NAMALWA (cell line): ENCODE measurements at places on chromosomes 12 and 14.

DNA sequence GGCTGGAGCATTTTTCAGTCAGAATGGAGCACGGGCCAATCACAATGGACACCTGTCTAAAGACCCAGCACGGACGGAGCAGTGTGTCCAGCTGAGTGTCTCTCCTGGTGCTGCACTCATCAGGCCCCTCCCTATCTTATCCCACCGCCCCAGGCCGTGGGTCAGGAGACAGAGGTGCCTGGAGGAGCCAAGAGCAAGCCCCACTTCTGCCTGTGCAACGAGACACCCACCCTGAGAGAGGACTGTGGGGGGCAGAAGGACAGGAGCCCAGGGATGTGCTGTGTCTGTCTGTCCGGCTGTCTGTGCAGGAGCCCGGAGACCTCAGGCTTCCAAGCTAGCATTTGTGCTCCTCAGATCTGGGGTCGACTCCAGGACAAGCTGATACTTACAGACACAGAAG is 69.6 kb upstream of the SFSWAP start:
- DNase-seq: no peak

DNA sequence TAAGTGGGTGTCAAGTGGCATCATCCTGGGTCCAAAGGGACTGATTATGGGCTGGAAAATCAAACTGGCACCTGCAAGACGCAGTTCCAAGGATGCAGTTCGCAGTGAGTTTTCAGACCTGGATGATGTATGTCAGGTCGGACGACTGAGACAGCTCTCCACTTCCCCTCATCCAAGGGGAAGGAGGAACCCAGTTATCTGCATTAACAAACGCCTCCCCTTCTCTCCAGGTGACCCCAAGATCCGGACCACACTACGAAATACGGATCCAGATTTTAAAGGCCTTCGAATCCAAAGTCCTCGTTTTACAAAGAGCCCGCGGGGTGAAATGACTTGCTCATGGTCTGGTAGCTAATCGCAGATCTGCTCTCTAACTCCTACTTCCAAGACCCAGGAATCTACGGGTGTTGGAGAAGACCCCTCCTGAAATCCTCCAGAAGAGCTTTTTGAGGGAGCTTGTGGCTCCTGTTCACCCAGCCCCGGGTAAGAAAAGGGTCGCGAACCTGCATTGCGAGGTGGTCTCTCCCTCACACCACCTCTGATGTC is 460 bp upstream of the SYNE2 start:
- DNase-seq: no peak

DNA sequence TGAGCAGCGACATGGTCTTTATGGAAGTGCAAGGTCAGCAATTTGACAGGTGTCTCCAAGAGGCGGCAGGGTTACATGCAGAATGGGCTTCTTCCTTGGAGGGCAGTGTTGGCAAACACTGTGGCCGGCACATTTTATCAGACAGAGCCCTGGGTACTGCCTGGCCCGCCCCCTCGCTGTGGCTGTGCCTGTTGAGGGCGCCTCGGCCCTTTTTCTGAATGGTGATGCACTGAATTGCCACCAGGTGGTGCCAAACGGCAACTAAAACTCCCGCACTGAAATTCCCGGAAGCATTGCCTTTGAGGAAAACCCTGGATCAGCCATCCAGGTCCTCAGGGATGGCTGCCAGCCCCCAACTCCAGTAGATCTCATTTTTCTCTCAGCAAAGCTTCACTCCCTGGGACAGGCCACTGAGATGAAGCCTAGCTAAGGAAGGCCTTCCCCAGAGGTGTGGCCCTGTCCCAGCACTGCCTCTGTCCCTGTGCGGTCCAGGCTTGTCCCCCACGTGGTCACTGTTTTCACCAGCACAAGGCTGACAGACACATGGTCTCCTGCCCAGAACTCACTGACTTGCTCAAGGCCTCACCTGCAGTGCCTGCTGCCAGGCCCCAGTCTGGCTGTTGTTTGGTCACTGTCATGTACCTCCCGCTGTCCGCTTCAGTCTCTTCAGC is 73.6 kb downstream of the TESC start:
- peak; percentile 71 for DNase-seq

- DNase-seq: peak; percentile 17
These were observed 19.7 kb upstream of the NGB start for GRCh38 chr14:77290705-77291104.

- DNase-seq: no peak
These were observed 338.4 kb downstream of the TMEM121 start for GRCh38 chr14:105864651-105865265.

- peak; percentile 19 for DNase-seq
These were observed 11.3 kb downstream of the PPFIBP1 start for GRCh38 chr12:27535318-27535717.

DNA sequence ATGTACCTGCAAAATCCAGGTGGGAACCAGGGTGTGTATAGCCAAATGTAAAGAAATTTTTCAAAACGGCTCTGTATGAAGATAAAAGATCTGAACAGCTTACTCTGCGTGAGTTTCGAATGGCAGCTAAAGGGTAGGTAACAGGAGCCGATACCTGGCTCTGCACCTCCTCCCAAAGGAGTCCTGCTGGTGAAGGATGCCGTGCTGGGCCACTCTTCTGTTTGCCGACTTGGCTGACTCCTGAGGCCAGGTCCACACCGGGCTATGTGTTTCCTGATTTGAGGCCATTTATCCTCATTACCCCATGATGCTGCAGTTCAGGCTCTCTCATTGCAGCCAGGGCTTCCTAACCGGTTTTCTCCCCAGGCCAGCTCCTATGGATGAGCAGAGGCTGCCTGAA is 244.6 kb downstream of the SLC41A2 start:
- DNase-seq: no peak

DNA sequence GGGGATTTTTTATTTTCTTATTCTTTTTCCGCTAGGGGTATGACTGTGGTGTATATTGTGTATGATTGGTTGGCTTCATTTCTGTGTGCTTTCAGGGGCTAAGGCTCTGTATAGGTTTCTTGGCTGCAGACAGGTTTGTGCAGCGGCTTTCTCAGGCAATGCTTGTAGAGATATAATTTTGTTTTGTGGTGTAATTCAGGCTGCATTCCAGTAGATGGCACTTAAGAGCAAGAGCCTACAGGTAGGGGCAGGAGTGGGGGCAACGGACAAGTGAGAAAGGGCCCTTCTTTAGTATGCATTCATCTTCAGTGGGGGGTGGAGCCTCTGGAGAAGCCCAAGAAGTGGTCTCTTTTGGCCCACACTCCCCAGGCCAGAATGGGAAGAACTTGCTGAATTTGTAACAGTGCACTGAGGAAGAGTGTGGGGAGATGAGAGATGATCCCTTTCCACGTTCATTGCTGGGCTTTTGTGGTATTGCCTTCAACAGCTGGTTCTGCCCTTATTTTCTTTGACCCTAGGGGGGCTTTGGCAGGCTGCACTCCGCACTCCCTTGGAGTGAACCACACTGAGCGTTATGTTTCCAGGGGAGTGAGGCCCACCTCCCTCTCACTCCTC is 78.6 kb downstream of the IFNG-AS1 start:
- peak; percentile 62 for DNase-seq

- DNase-seq: no peak
These were observed 1.8 kb upstream of the GNS start for GRCh38 chr12:64760808-64761573.

DNA sequence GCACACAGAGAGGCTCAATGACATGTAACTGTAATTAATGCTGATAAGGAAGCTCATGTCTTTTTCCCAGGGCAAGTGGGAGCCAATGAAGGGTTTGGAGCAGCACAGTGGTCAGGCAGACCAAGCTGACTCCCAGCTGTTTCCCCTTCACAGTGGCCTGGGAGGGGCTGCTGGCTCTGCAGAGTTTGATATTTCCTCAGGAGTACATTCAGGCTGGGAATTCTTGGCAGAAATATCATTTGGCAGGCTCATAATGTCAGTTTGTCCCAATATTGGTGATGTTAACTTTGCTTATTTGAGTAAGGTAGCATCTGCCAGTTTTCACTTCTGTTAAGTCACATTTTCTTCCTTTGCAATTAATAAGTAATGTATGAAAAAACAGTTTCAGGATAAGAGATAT is 247.0 kb downstream of the EMP1 start:
- no peak for DNase-seq

GRCh38 chr12:59559696-59560095 is 36.1 kb upstream of the SLC16A7 start:
- DNase-seq: no peak

- DNase-seq: no peak
These were observed 89.1 kb upstream of the STAC3 start for GRCh38 chr12:57340104-57340503.

- no peak for DNase-seq
These were observed 78.7 kb downstream of the C12orf56 start for GRCh38 chr12:64311877-64312276.

DNA sequence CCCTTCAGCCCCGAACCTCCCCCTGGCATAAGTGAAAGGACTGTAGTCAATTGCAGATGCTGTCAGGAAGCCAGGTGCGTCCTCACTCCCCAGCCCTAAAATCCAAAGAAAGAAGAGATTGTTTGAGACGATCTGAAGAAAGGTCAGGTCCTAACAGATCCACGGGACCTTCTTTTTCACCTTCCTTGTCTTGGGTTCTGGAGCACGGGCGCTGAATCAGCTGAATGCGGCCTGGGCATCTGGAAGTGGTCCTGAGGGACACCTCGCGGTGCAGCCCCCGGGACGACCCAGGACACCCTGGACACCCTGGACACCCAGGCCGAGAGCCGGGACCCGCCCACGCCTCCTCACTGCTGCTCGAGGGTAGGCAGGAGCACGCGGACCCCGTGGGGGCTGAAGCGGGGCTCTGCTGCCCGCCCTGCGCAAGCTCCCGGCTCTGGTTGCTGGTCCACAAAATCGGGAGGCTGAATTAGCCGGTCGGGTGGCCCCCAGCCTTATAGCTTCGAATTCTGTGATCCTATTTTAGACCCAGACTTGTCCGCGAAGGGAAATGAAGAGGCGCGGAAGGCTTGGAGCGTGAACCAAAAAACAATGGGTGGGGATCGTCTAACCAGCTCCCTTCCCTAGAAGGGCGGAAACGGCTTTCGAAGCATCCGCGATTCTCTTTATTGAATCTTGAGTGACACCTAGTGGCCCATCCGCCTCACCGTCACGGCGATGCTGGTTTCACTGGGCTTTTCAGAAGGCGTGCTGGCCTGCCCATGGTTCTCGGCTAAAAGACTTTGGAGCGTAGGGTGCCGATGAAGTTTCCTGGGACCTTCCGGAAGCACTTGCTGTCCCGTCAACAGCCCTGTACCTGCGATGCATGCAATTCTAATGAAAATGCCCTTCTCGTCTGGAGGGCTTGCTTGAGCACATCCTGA is 46.4 kb upstream of the PLXNC1 start:
- DNase-seq: peak; percentile 93

- DNase-seq: no peak
These were observed 77.5 kb downstream of the PHLDA1 start for GRCh38 chr12:75954041-75954440.

GRCh38 chr14:100522616-100523099 is 64.6 kb downstream of the BEGAIN start:
- no peak for DNase-seq

- peak; percentile 50 for DNase-seq
These were observed 179.0 kb downstream of the SLC15A4 start for GRCh38 chr12:128644664-128645296.

DNA sequence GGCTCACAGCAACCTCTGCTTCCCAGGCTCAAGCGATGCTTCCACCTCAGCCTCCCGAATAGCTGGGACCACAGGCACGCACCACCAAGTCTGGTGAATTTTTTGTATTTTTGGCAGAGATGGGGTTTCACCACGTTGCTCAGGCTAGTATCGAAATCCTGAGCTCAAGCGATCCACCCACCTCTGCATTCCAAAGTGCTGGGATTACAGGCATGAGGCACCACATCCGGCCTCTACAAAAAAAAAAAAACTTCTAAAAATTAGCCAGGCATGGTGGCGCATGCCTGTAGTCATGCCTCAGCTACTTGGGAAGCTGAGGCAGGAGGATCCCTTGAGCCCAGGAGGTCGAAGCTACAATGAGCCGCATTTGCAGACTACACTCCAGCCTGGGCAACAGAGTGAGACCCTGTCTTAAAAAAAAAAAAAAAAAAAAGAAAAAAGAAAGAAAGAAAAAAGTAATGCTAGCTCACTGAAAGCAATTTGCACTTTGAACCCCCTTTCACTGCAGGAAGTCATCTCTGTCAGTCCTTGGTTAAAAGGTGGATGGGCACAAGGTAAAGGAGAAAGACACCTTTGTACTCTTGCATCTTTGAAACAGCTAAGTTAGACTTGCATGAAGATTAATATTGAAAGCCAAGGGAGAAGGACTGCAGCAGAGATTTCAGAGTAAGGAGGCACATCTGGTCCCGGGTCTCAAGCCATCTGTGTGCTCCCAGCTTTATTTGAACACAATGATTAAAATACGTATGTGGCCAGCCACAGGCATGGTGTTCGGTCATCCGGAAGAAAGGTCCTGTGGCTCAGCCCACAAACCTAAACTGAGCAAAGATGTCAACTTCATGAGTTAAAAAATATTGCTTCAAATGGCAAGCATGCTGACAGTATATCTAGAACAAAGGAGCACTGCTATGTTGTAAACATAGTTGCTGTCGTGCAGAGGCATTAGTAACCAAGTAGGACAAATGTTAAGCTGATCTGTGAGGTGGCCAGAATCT is 103.8 kb upstream of the HMGA2 start:
- DNase-seq: no peak

DNA sequence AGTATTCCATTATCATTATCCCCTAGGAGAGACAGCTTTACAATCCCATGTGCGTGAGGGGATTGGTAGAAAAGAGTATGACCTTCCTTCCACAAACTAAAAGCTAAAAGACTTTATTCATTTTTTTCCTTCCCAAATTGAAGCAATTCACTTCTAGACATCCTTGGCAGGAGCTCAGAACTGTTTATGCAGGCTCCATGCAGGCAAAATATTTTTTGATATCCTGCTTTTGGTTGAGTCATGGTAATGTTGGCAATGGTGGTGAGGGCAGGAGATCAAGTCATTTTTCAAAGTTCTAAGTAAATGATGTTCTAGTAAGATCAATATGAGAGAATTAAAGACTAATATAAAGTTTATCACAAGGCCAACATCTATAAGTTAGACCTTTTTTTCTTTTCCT is 1.3 kb upstream of the PLEKHG7 start:
- no peak for DNase-seq

- DNase-seq: no peak
These were observed 9.6 kb upstream of the PTPRB start for GRCh38 chr12:70646850-70647249.

- no peak for DNase-seq
These were observed 90.1 kb upstream of the FLRT2 start for GRCh38 chr14:85439696-85440328.

DNA sequence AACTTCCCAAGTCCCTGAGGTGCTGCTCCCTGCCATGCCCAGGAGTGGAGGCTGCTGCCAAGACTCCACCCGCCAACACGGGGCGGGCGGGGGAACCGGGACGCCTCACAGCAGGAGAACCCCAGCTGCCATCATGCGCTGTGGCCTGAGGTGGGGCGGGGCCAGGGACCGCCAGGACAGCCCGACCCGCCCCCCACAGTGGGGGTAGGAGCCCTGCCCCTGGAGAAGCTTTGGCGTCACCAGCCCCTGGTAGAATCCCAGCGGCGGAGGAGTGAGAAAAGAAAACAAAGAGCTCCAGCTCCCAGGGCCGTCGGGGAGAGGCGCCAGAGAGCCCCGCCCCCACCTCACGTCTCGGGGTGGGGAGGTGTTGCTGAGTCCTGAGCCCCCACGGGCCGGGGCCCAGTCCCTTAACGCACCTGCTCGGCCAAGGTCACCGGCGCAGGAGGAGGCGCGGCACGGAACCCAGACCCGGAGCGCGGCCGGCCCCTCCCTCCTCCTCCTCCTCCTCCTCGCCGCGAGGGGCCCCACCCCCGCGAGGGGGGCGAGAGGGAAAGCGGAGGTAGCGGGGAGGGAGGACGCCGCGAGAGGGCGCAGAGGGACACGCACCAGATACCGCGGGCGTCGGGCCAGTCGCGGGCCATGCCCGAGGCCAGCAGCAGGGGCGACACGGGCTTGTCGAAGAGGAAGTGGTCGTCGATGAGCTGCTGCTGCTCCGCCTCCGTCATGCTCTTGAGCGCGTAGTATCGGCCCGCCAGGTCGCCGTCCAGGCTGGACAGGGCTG is 1.8 kb downstream of the CKB start:
- DNase-seq: peak; percentile 62
